ENCODE measurements at places on chromosomes 12 and 14. TPM values are rescaled to one million over a fixed set of nuclear protein-coding genes. Genes with fewer than 3 reads are reported as not detected.

- H3K27me3 ChIP-seq = peaks cover 2% of the 10 kb centered on the region
- peaks cover 33% of the 10 kb centered on the region for H3K4me1 ChIP-seq
- peak overlapping the region; percentile 88 for H3K27ac ChIP-seq
- no peak for DNase-seq
- H3K36me3 ChIP-seq = peaks cover 71% of the 10 kb centered on the region
These were observed 30.5 kb downstream of the RAB35 start for GRCh38 chr12:120085920-120086645.

Gene RPL10L
- total RNA-seq = not detected

Gene OTX2
- total RNA-seq = not detected

Gene IFNG-AS1
- total RNA-seq = not detected

DNA sequence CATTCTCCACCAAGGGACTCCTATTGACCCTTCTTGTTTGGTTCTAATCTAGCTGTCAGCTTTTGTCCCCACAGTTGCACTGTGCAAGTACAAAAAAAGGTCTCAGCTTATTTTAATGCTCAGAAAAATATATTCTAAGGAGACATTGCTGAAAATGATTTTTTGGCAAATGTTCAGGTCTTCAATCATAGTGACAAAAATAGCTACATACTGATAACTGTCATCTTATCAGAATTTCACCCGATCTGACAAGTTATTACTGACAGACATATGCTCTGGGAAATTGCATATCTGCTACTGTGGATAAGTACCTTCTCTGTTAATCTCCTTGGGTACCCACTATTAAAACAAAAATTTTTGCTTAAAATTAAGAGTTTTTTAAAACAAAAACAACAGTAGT lies 263.6 kb downstream of the FLRT2 start:
- H3K27me3 ChIP-seq = no peaks in the 10 kb centered on the region
- no peak for DNase-seq
- no peak overlapping the region for H3K4me3 ChIP-seq
- H3K27ac ChIP-seq = no peak overlapping the region
- peaks cover 2% of the 10 kb centered on the region for H3K4me1 ChIP-seq

- no peaks in the 10 kb centered on the region for H3K4me1 ChIP-seq
- no peak overlapping the region for H3K27ac ChIP-seq
- peaks cover 9% of the 10 kb centered on the region for H3K27me3 ChIP-seq
- no peak overlapping the region for H3K4me3 ChIP-seq
These were observed 465.2 kb downstream of the VRK1 start for GRCh38 chr14:97262336-97262735.

DNA sequence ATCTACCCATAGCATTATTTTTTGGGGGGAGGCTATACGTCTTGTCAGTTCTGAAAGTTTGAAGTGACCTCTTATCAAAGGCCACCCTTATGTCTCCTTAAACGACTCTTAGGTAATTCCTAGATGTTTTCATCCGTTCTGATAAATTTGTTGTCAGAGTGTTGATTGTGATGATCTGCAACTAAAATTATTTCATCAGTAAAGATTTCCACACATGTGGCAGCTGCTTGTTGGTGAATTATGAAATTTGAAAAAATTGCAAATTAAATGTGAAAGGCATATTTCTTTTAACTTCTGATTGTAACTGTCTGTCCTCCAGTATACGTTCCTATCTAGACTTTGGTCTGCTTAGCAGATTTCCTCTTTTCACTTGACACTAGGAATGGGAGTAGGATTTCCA lies 1.4 kb downstream of the ADIPOR2 start:
- no peak for DNase-seq
- H3K4me1 ChIP-seq = peaks cover 39% of the 10 kb centered on the region
- peak overlapping the region; percentile 88 for H3K4me3 ChIP-seq
- peaks cover 17% of the 10 kb centered on the region for H3K36me3 ChIP-seq
- H3K27ac ChIP-seq = peak overlapping the region; percentile 99

- H3K4me3 ChIP-seq = no peak overlapping the region
- DNase-seq = no peak
- H3K27me3 ChIP-seq = no peaks in the 10 kb centered on the region
- no peak overlapping the region for H3K27ac ChIP-seq
- H3K36me3 ChIP-seq = peaks cover 51% of the 10 kb centered on the region
These were observed 16.1 kb downstream of the SCAF11 start for GRCh38 chr12:45974171-45974719.

Gene SOAT2
- total RNA-seq = not detected

DNA sequence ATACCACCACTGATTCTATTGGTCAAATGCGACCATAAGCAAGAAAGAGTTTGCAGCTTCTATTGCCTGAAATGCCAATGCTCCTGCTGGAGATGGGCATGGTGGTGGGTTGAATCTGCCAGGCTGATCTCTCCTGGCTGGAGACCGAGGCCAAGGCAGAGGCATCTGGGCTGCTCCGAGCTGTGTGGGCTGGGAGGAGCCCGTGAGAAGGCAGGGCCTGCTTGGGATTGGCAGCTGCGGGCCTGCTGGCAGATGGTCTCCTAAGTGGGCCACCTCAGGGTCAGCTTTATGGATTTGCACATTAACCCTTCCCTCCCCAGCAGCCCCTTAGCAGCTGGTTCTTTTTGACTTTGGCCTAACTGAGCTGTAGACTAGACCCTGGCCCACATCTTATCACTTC lies 25.4 kb downstream of the SRRM4 start:
- H3K36me3 ChIP-seq = no peaks in the 10 kb centered on the region
- H3K27ac ChIP-seq = no peak overlapping the region
- no peak for DNase-seq
- H3K4me1 ChIP-seq = no peaks in the 10 kb centered on the region

DNA sequence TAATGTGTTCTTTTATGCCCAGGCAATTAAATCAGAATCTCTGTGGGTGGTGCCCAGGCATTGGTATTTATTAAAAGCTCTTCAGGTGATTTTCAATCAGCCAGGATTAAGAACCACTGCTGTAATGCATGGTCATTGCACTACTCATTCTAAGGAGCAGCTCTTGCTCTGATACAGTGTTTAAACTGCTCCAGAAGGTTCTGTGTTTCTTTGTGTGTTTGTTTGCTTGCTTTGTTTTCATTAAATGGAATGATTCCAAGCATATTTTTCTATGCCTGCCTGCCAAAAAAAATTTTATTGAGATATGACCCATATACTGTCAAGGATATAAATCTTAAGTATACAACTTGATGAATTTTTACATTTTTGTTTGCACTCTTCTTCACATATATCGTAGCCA lies 54.0 kb downstream of the KCNK13 start:
- H3K36me3 ChIP-seq = no peaks in the 10 kb centered on the region
- H3K4me3 ChIP-seq = no peak overlapping the region
- no peak overlapping the region for H3K27ac ChIP-seq
- DNase-seq = no peak

Gene ERBB3
- 0.14 TPM for total RNA-seq

- DNase-seq = no peak
- peaks cover 37% of the 10 kb centered on the region for H3K4me1 ChIP-seq
- H3K27me3 ChIP-seq = peaks cover under 1% of the 10 kb centered on the region
- H3K4me3 ChIP-seq = no peak overlapping the region
- H3K27ac ChIP-seq = no peak overlapping the region
These were observed 65.4 kb downstream of the ZFP36L1 start for GRCh38 chr14:68727315-68728047.

Gene LYZ
- total RNA-seq = not detected

DNA sequence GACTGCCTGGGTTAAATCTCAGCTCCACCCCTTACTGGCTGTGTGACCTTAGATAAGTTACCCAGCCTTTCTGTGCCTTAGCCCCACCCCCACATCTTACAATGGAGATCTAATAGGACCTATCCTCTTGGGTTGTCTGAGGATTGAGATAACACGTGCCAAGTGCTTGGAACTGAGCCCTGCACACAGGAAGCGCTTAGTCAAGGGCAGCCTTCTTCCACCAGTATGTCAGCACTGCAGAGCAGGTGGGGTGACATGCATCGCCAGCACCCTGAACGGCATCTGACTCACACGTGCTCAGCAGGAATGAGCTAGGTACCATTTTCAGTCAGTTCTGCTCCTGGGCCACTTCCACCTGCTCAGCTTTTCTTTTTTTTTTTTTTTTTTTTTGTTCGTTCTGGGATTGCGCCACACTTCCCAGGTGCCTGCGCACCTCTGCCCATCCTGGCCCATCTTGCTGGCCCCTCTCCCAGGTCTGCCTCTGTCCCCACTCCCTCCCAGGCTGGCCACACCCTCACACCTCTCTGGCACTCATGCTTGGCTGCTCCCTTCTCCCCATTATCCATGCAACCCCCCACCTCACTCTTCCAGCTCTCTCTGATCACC lies 19.6 kb downstream of the LGMN start:
- peak; percentile 69 for DNase-seq
- H3K4me1 ChIP-seq = peaks cover 21% of the 10 kb centered on the region
- H3K36me3 ChIP-seq = peaks cover 8% of the 10 kb centered on the region
- H3K4me3 ChIP-seq = peak overlapping the region; percentile 10
- H3K27me3 ChIP-seq = peaks cover 51% of the 10 kb centered on the region

Gene CCDC197
- not detected for total RNA-seq

DNA sequence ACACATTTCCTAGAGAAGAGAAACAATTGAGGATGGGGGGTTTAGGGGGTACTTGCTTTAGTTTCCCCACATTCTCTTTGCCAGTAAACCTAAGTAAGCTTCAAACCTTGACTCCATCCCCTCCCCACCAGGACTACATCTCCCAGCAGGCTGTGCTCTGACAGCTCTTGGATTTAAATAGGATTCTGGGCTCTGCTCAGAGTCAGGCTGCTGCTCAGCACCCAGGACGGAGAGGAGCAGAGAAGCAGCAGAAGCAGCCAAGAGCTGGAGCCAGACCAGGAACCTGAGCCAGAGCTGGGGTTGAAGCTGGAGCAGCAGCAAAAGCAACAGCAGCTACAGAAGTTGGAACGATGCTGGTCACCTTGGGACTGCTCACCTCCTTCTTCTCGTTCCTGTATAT lies 20.6 kb downstream of the RDH12 start:
- H3K36me3 ChIP-seq = no peaks in the 10 kb centered on the region
- H3K27ac ChIP-seq = no peak overlapping the region
- H3K4me3 ChIP-seq = no peak overlapping the region
- peaks cover 33% of the 10 kb centered on the region for H3K27me3 ChIP-seq

DNA sequence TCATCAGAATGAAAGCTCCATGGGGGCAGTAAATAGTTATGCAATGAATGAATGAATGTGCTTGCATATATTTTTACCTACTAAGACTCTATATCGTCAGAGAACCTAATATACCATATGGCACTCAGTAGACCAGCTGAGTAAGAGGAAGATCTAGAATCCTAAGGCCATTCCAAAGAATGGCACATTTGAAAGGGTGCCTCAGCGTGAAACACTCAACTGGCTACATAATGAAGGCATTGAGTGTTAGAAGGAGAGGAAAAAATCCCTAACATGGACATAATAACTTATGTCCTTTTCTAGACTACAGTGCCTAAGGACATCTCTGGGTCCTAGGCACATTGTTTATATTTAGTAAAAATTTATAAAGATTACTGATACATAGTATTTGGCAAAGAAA lies 61.7 kb upstream of the ARID2 start:
- no peak overlapping the region for H3K4me3 ChIP-seq
- H3K27ac ChIP-seq = no peak overlapping the region
- DNase-seq = no peak
- H3K36me3 ChIP-seq = peaks cover 2% of the 10 kb centered on the region
- peaks cover 17% of the 10 kb centered on the region for H3K27me3 ChIP-seq
- H3K4me1 ChIP-seq = peaks cover 39% of the 10 kb centered on the region

- H3K27me3 ChIP-seq = no peaks in the 10 kb centered on the region
- H3K27ac ChIP-seq = no peak overlapping the region
- no peak for DNase-seq
These were observed 38.9 kb upstream of the KTN1 start for GRCh38 chr14:55540847-55541773.

Gene CALCOCO1
- total RNA-seq = 14.5 TPM

GRCh38 chr12:118358612-118359540 lies 13.8 kb downstream of the TAOK3 start:
- H3K27me3 ChIP-seq = no peaks in the 10 kb centered on the region
- peaks cover 14% of the 10 kb centered on the region for H3K36me3 ChIP-seq
- peak overlapping the region; percentile 96 for H3K27ac ChIP-seq
- peaks cover 31% of the 10 kb centered on the region for H3K4me1 ChIP-seq
- DNase-seq = no peak

GRCh38 chr12:116838365-116838764 lies 42.9 kb downstream of the HRK start:
- H3K4me3 ChIP-seq = no peak overlapping the region
- no peaks in the 10 kb centered on the region for H3K4me1 ChIP-seq
- no peak for DNase-seq
- H3K36me3 ChIP-seq = peaks cover 2% of the 10 kb centered on the region
- H3K27me3 ChIP-seq = no peaks in the 10 kb centered on the region
- no peak overlapping the region for H3K27ac ChIP-seq

DNA sequence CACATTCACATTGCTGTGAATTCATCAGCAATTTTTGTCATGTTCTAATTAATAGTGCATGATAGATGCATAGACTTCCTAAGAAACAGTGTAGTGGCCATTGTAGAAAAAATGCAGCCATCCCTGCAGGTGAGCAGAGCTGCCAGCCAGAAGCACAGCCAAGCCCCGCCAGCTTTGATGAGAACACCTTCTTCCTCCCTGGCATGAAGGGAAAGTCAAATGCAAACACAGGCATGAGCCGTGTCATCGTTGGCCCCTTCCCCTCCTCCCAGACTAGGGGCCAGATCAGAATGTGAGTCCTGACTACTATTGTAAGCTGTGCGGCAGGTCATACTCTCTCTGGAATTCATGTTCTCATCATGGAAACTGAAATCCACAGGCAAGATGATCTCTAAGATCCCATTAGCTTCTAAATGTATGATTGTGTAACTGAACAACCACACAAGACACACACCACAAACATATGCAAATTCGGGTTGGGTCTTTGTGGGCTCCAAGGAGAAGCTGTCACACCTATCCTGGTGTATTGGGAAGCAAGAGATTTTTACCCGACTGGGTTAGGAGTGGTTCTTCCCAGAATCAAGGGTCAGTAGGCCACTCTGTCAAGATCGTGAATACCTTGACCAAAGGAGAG lies 2.8 kb upstream of the AQP2 start:
- DNase-seq = no peak
- peaks cover 6% of the 10 kb centered on the region for H3K27me3 ChIP-seq
- no peak overlapping the region for H3K4me3 ChIP-seq
- no peaks in the 10 kb centered on the region for H3K36me3 ChIP-seq

DNA sequence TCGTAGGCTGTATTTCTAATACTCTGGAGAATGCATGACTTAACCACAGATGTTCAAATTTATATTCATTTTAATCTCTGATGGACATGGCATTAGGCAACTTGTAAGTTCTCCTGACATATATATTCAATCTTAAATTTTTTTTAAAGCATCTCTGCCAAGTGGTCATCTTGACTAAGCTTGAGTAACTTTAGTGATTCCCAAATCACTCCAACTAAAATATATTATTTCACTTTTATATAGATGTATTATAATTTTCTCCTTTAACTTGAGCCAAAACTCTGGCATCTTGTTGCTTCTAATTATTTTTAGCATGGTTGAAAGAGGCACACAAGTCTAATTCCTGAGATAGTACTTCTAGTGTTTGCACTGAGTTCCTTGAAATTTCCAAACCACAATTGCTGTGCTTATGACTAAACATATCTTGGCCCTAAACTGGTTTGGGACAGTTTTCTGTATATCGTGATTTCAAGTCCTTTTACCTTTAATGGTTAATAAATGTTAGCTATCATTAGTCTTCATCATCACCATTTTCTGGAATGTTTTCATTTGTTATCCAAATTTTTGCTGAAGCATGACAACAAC lies 8.4 kb downstream of the LRFN5 start:
- no peaks in the 10 kb centered on the region for H3K4me1 ChIP-seq
- DNase-seq = no peak
- H3K27me3 ChIP-seq = peaks cover 12% of the 10 kb centered on the region

Gene CLEC6A
- not detected for total RNA-seq

Gene GPR33
- not detected for total RNA-seq
